ENCODE measurements at places on chromosomes 16 and 17. TPM values are rescaled to one million over a fixed set of nuclear protein-coding genes. Genes with fewer than 3 reads are reported as not detected.

Gene NKD1
- total RNA-seq: 4.2 TPM

Gene C1QL1
- total RNA-seq: 5.3 TPM

Gene FUS
- 35.6 TPM for total RNA-seq

Gene SYNGR2
- 31.4 TPM for total RNA-seq

Gene TSC2
- 31.8 TPM for total RNA-seq

Gene SEZ6
- total RNA-seq: 0.04 TPM

Gene ADGRG3
- total RNA-seq: 0.04 TPM

Gene GCGR
- total RNA-seq: not detected

Gene SYNGR3
- total RNA-seq: 0.93 TPM

Gene TBC1D3
- not detected for total RNA-seq

Gene TPSG1
- not detected for total RNA-seq

Gene CDRT15
- not detected for total RNA-seq

Gene GNAO1
- 0.49 TPM for total RNA-seq

Gene IL17C
- not detected for total RNA-seq

Gene GAST
- total RNA-seq: not detected

Gene KCNH4
- total RNA-seq: not detected

Gene IQCK
- total RNA-seq: 10.2 TPM

Gene CES2
- 26.1 TPM for total RNA-seq

Gene KRT31
- 3.3 TPM for total RNA-seq

Gene PITPNM3
- total RNA-seq: 2.1 TPM

Gene EFCAB13
- total RNA-seq: 6.9 TPM

Gene TAT
- total RNA-seq: 0.04 TPM

Gene TMEM220
- total RNA-seq: 6.5 TPM

Gene KCNJ18
- total RNA-seq: not detected

Gene SEZ6L2
- total RNA-seq: 1.1 TPM

Gene RAMP2
- total RNA-seq: 35.9 TPM

Gene RPL27
- total RNA-seq: 3,028 TPM

Gene AGRP
- total RNA-seq: not detected

Gene SKAP1
- 0.35 TPM for total RNA-seq

Gene KRTAP1-5
- not detected for total RNA-seq

Gene CCDC43
- 35.3 TPM for total RNA-seq

Gene CDH8
- total RNA-seq: 3.5 TPM

Gene SPNS2
- 5.0 TPM for total RNA-seq

Gene IL4R
- 10.6 TPM for total RNA-seq

Gene CYB561
- 5.2 TPM for total RNA-seq

Gene CPHXL
- not detected for total RNA-seq

Gene ATF7IP2
- total RNA-seq: 6.0 TPM

Gene PRSS27
- total RNA-seq: 0.75 TPM

Gene MGAT5B
- 0.40 TPM for total RNA-seq

Gene ABCC11
- 0.04 TPM for total RNA-seq

Gene C16orf46
- total RNA-seq: 0.27 TPM

Gene MON1B
- total RNA-seq: 3.9 TPM

Gene DPEP3
- total RNA-seq: 0.04 TPM

Gene COL1A1
- total RNA-seq: 4,027 TPM

Gene GPR179
- 0.22 TPM for total RNA-seq

Gene TEX19
- 0.09 TPM for total RNA-seq

Gene PRSS21
- total RNA-seq: not detected

Gene ARL4D
- 11.1 TPM for total RNA-seq

Gene BORCS6
- total RNA-seq: 5.7 TPM

Gene SPEM2
- total RNA-seq: not detected

Gene HASPIN
- 4.3 TPM for total RNA-seq

Gene PMFBP1
- total RNA-seq: 0.40 TPM

Gene P2RX1
- total RNA-seq: 2.1 TPM

Gene NUPR1
- 40.3 TPM for total RNA-seq

Gene DYNLRB2
- 0.40 TPM for total RNA-seq

All from muscle of leg (tissue), 16 donors.